H9 (cell line): ENCODE measurements at places on chromosomes 7 and 10. TPM values are rescaled to one million over a fixed set of nuclear protein-coding genes. Genes with fewer than 3 reads are reported as not detected.

GRCh38 chr7:112484671-112485167, 3.9 kb downstream of the LSMEM1 start:
- no peak for DNase-seq

- no peak for DNase-seq
These were observed 190.4 kb downstream of the SKIDA1 start for GRCh38 chr10:21334891-21335696.

- DNase-seq = no peak
These were observed 168.6 kb upstream of the ZMIZ1 start for GRCh38 chr10:78899996-78900714.

- DNase-seq = no peak
These were observed 15.7 kb upstream of the ZNF862 start for GRCh38 chr7:149822353-149822943.

- DNase-seq = no peak
These were observed 289.7 kb downstream of the FRMD4A start for GRCh38 chr10:14040787-14041631.

DNA sequence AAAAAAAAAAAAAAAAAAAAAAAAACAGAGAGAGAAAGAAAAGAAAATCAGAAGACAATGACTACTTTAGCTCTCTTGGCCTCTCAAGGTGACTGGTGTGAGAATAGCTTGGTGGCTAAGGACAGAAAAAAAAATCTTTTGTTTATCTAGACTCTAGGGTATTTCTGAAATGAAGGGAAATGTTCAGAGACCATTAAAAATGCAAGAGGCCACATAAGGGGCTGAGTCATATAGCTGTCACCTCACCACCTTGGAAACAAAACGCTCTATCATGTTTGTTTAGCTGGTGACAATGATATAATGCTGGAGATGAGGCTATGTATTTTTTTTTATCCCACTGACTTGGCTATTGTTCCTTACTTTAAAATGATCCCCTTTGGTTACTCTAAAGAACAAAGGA, 287.0 kb upstream of the CDC14C start:
- DNase-seq = no peak

GRCh38 chr10:17123961-17124360, 5.7 kb downstream of the CUBN start:
- DNase-seq = no peak

- no peak for DNase-seq
These were observed 193.6 kb downstream of the GLRX3 start for GRCh38 chr10:130329792-130330191.

Gene TWNK
- total RNA-seq = 38.7 and 41.7 TPM in 2 replicates

Gene IL2RA
- total RNA-seq = not detected in 2 replicates

Gene ACTA2
- total RNA-seq = 2.3 and 2.4 TPM in 2 replicates

Gene SFTPA2
- total RNA-seq = not detected in 2 replicates

Gene LGI1
- 1.1 and 1.2 TPM in 2 replicates for total RNA-seq

Gene AKAP9
- 21.5 and 22.4 TPM in 2 replicates for total RNA-seq
